ENCODE measurements at places on chromosomes 12 and 14. TPM values are rescaled to one million over a fixed set of nuclear protein-coding genes. Genes with fewer than 3 reads are reported as not detected.

- H3K27ac ChIP-seq: no peak overlapping the region
- no peak for DNase-seq
- H3K36me3 ChIP-seq: peaks cover 42% of the 10 kb centered on the region
Measured at GRCh38 chr12:48688836-48689235, 6.8 kb upstream of the KANSL2 start.

DNA sequence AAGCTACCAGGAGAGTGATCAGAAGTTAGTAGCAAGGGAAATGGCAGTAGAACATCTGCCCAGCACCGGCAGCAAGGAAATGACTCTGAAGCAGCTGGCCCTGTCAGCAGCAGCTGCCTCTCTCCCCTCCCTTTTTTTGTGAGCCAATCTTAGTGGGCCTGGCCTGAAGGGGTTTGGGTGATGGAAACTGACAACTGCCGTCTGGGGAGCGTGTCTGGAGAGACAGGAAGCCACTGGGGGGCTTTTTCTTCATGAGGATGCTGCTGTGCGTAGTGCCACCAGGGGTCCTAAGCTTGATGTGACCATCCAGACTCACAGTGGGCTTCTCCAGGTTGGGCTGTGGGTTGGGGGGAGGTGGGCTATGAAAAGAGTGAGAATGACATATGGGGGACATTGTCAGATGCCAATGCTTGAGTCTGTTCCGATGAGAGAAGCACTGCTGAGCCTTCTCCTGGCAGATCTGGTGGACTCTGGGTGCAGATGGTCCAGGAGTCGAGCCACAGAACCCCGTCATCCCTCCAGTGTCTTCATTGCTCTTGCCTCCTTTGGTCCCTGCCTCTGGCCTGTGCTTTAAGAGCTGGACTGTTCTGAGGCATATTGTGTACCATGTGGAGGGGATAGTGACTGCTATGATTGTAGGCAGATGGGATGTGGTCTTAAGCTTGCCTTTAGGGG, 87.6 kb upstream of the HIF1A start:
- no peaks in the 10 kb centered on the region for H3K27me3 ChIP-seq
- H3K27ac ChIP-seq: no peak overlapping the region
- no peak overlapping the region for H3K4me3 ChIP-seq
- peaks cover 21% of the 10 kb centered on the region for H3K4me1 ChIP-seq

DNA sequence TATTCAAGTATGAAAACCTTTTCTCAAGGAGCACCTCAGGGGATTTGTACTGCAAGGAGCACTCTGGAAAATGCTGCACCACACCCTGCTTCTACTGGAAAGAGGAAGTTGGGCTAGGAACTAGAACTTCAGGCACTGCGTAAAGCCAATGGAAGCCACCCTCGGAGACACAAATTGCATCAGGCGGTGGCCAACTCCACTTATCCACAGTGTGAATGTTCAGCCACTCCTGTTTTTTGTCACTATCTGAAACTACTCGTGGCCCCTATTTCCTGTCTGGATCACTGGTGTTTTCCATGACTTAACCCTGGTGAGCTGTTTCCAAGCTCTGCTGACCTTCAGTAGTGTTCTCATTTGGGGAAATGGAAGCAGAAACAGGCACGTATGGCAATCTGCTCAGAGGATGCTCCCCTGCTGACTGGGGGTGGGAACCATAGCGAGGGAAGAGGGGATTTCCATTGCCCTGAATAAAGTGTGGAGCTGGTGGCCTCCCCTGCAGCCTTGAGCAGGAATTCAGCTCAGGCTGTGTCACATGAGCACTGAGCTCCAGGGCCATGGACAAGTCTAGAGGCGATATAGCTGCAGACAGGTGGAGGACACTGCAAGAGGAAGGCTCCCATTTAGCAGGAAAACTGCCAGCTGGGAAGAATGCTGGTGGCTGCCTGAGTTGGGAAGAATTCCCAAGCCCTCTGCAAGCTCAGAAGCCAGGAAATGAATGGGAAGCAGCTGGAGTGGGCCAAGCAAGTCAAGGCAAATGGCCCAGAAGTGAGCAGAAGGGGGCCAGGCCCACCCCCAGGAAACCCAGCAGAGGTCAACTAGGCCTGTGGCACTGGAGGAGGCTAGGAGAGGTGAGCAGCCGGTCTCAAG, 50.5 kb upstream of the RAP1B start:
- no peak overlapping the region for H3K27ac ChIP-seq
- H3K27me3 ChIP-seq: no peaks in the 10 kb centered on the region
- peak; percentile 19 for DNase-seq
- H3K36me3 ChIP-seq: no peaks in the 10 kb centered on the region
- H3K4me3 ChIP-seq: no peak overlapping the region

- peak; percentile 82 for DNase-seq
- H3K4me1 ChIP-seq: peaks cover 4% of the 10 kb centered on the region
- no peak overlapping the region for H3K4me3 ChIP-seq
- H3K27me3 ChIP-seq: peaks cover 5% of the 10 kb centered on the region
Measured at GRCh38 chr14:23160924-23161522, 22.4 kb downstream of the SLC7A8 start.

DNA sequence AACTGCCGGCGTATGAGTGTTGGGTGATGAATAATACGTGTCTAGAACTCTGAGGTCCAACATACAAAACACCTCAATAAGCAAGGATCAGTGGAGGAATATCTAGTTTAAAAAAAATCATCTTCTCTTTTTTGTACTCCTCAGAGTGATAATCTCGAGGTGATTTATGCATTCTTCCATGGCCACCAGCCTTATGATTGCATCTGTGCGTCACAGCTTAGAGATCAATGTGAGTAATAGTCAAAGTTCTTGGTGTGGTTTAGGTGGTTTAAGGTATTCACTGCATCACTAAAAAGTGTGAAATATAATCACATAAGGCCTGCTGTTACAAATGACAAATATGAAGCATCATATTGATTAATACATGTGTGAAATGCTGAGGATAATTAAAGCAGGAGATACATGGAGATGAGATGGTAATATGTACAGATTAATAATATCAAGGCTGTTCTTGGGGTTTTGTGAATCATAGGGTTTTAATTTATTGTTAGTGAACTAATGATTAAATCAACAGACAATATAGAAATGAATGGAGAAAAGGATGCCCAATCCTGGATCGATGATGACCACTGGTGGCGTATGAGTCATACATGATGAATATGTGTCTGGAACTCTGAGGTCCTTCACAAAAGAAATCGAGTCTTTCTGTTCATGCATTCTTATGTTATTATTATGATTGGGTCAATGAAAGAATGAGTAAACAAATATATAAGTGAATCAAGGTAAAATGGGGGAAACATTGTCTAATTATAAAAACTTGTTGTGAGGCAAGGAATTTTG, 68.8 kb upstream of the RTL1 start:
- H3K27ac ChIP-seq: peak overlapping the region; percentile 48
- H3K4me3 ChIP-seq: no peak overlapping the region
- no peaks in the 10 kb centered on the region for H3K27me3 ChIP-seq
- peaks cover 21% of the 10 kb centered on the region for H3K36me3 ChIP-seq
- peak; percentile 81 for DNase-seq
- no peaks in the 10 kb centered on the region for H3K4me1 ChIP-seq

GRCh38 chr12:83843541-83843940, 1069.1 kb downstream of the SLC6A15 start:
- DNase-seq: peak; percentile 39
- no peaks in the 10 kb centered on the region for H3K4me1 ChIP-seq
- no peak overlapping the region for H3K4me3 ChIP-seq
- H3K36me3 ChIP-seq: no peaks in the 10 kb centered on the region
- H3K27me3 ChIP-seq: no peaks in the 10 kb centered on the region

GRCh38 chr14:74155749-74156148, 71.0 kb downstream of the LIN52 start:
- no peaks in the 10 kb centered on the region for H3K4me1 ChIP-seq
- no peak overlapping the region for H3K4me3 ChIP-seq
- H3K36me3 ChIP-seq: no peaks in the 10 kb centered on the region
- DNase-seq: no peak
- H3K27ac ChIP-seq: no peak overlapping the region

The KTN1 gene
- 193 TPM for total RNA-seq

The REC8 gene
- 33.5 TPM for total RNA-seq

The VDR gene
- total RNA-seq: 6.1 TPM

The EFS gene
- total RNA-seq: 6.5 TPM

Measured in astrocyte (in vitro differentiated cells and primary cell).